ENCODE measurements at places on chromosomes 7 and 10.

GRCh38 chr10:70368774-70369482 lies 13.5 kb downstream of the LRRC20 start:
- DNase-seq: no peak

DNA sequence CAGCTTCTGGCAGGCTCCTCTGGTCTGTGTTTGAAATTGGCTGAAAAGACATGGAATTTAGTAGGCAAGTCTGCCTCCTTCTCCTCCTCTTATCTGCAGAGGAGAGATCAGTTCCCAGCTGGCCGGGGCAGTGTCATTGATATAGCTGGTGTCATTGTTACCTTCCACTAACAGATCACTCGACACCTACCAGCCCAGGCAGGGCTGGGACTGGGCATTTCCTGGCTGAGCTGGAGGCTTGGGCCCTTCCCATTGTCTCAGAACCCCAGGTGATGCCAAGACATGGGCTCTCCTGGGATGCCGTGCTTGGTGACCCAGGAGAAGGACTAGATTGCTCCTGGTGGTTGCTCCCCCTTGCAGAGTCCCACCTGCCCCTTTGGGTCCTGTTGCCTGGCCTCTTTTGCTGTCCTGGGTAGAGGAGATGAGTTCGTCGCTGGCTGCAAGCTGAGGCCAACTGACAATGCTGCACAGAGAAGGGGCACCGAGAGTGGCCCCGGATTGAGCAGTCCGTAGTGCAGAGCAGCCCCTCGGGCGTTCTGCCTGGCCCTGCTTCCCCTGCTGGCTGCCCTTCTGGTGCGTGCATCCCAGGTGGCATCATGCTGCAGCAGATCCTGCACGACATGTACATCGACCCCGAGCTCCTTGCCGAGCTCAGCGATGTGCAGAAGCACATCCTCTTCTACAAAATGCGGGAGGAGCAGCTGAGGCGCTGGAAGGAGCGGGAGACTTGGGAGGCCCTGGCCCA lies at the start of gene SH2D4B:
TSS of gene SH2D4B (plus strand) at position 167 of the 745 bp plus-strand sequence. CDS start at position 597, 430 bp downstream.
- DNase-seq: no peak

GRCh38 chr7:135517060-135517459 lies 7.2 kb upstream of the CNOT4 start:
- no peak for DNase-seq

DNA sequence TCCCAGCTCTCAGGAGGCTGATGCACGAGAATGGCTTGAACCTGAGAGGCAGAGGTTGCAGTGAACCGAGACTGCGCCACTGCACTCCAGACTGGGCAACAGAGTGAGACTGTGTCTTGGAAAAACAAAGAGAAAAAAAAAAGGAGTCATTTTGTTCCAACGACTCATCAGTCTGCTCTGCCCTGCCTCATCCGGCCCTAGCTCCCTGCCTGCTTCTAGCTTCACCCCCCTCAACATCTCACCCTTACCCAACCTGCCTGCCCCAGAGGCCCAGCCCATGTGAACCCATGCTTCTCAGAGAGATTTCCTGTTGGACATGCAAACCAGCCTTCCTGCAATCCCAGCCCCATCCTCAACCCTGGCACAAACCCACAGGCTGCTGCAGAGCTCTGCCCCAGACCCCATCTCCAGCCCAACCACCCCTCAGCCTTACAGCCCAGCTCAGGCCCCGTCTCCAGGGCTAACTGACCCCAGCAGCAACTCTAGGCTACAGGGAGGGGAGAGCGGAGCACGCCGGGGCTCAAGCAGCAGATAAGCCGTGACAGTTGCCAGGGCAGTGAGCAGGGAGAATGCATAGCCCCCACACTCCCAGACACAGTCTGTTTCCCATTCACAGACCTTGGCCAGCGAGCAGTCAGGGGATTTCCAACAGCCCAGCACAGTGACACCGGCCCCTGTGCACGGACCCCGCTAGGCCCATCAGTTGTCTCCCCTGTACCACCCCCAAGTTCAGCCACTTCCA lies 86.0 kb upstream of the KCTD7 start:
- peak; percentile 33 for DNase-seq

GRCh38 chr7:151934584-151934983 lies 21.7 kb upstream of the GALNTL5 start:
- DNase-seq: no peak

- no peak for DNase-seq
Observed at GRCh38 chr7:28981161-28981465, 23.0 kb upstream of the TRIL start.
